ENCODE measurements at places on chromosomes 13 and 19. TPM values are rescaled to one million over a fixed set of nuclear protein-coding genes. Genes with fewer than 3 reads are reported as not detected.

Gene PLIN5
- 7.1 TPM for total RNA-seq

GRCh38 chr19:6272913-6273600 lies 6.7 kb downstream of the MLLT1 start:
- no peak for DNase-seq

DNA sequence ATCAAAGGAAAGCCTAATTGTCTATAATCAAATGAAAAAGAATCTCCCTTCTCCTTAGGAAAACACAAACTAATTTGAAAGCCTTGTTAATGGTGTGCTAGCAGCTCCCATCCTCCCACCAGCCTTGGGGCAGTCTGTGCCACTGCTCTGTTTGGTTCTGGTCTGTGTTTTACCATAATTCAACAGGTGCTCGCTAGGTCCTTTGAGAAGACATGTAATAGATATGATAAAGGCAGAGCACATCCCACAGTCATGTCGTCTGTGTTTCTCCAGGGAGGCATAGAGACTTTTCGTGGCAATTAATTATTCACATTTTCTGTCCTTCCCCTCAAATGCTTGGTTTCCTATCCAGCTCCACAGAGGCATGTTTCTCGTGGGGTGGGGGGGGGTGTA lies 23.8 kb downstream of the FAM124A start:
- DNase-seq: no peak

DNA sequence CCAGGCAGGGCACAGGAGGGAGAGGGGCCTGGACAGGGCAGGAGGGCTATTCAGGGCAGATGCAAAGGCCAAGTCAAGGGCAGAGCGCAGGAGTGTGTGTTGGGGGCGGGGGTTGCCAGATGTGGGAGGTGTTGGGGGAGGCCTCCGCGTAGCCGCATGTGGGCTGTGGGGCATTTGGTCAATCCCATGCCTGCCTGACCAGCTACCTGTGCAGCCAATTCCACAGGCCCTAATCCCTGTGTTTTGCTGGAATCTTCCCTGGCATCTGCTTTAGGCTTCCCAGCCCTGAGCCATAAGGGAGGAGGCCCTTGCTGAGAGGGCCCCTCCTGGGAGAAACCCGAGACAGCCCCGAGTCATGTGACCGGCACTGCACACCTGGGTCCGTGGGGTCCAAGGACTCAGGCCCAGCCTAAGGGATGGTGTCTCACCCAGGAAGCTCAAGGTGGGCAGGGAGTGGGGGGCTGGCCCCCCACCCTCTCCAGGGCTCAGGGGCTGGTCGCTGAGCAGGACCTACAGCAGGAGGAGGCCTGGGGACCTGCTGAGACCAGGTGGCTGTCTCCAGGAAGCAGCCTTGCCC lies 20.3 kb downstream of the RFX1 start:
- no peak for DNase-seq

DNA sequence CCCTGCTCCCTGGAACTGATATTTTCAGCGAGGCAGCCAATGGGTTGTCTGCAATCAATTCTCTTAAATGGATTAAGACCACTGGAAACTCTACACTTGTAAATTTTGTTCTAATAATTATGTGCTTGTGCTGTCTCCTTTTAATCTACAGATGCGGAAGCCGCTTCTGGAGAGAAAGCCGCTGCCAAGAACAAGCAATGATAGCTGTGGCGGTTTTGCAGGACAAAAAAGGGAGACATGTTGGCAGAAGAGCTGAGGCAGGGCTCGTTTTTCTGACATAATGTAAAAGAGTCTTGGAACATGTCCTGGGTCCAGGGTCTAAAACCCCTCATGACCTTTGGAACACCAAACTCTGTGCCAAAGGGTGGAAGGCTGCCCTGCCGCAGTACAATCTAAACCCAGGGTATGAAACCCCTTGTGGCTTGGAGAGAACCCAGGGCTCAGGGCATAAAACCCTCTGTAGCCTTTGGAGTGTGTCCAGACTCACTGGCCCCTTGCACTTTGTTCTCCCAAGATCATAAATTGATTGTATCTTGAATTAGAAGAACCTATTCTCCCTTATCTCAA lies 12.7 kb downstream of the ZNF417 start:
- DNase-seq: no peak

DNA sequence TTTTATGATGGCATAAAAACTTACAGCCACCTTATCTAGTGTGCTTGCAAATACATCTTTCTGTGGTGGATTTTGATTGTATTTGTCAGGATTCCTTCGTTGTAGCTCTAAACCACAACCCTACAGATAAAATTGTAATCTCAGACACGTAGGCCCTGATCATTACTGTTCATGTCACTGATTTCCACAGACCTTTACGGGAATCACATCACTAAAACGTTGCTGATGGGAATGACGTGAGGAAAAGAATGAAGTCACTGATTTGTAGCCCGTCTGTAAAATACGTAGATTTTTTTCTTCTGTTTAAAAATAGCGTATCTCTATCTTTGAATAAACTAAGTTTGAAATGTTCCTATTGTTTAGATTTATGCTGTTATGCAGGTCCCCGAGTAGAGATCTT lies 399.2 kb downstream of the MYO16 start:
- DNase-seq: no peak

Gene SERTAD3
- 20.0 TPM for total RNA-seq

Gene DNAAF3
- 5.4 TPM for total RNA-seq

Gene LTBP4
- total RNA-seq: 124 TPM

GRCh38 chr13:95607366-95607765 lies 37.1 kb downstream of the DZIP1 start:
- no peak for DNase-seq

Gene HIF3A
- total RNA-seq: 8.4 TPM

GRCh38 chr13:111114362-111115060 lies 599 bp upstream of the ARHGEF7 start:
- DNase-seq: peak; percentile 80

DNA sequence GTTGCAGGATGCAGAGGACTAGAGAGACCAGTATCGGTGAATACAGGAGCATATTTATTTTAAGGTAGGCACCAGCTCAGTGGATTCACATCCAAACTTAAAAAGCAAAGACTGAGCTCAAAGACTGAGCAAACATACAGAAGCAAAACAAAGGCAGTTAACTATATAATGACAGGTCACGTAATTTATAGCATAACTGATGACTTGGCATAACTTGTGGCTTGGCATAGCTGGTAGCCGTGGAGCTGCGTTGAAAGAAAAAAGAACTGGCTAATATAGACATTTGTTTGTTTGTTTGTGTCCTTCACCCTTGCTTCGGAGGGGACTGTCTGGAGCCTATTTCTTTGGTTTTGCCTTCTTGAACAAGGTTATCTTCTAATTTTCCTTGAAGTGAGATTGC lies 33.7 kb downstream of the ZNF493 start:
- DNase-seq: no peak

DNA sequence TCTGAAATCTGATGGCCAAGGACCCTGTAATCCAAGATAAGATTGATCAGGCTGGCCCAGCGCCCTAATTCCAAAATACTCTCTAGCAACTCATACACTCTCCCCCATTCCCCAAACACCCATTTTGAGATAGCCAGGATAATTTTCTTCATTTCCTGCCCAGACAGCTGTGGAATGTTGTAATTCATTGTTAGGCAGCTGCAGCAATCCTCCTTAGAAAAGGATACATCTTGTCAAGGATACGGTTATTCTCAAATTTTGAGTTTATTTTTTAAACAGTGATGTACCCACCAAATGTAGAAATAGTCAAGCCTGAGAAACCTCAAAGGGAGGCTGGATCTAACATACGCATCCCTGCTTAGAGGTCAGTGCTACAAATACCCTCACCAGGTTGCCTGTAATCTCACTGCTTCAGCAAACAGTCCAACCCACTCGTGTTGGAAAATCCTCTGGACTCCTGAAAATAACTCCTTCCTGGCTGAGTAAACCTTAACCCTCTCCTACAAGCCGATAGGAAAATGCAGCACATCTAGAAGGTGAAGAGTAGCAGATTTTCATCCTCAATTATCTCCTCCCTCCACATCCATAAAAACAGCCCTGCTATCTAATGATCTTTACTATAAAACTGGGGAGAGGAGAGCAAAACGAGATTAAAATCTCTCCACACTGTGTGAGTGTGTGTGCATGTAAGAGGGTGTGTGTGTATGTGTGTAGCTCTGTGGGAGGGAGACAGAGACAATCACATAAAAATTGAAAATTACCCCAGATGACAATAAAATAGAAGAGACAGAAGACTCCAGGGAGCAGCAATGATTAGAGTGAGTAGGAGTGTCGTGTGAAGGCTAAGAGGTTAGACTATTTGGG lies 683.1 kb downstream of the DIAPH3 start:
- DNase-seq: no peak

Gene ZNF534
- not detected for total RNA-seq

Gene MBD3L3
- not detected for total RNA-seq

Gene ZNF20
- 3.8 TPM for total RNA-seq

DNA sequence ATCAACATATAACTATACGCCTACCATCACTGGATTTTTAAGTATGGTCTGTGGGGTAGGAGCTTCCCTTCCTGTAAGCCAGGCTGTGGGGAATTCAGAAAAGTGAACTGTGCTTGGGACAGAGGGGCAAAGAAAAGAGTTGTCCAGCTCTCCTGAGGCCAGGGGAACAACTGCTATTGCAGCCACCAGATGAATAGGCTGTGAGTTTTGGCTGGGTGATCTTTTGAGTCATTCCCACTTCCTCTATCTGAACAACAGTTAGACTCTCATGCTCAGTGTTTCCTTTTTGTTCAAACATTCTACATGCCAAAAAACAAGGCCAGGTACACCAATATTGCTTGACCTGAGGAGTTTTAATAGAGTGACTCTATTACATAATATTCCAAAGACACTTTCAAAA lies 426.2 kb upstream of the DACH1 start:
- DNase-seq: no peak
